ENCODE measurements at places on chromosomes 12 and 14.

GRCh38 chr14:54783660-54784015 lies 119.0 kb downstream of the GCH1 start:
- no peak for DNase-seq

- DNase-seq: no peak
These were observed 30.2 kb downstream of the LIMA1 start for GRCh38 chr12:50252977-50253602.

GRCh38 chr12:94235848-94236247 lies 87.5 kb downstream of the PLXNC1 start:
- no peak for DNase-seq

- peak; percentile 91 for DNase-seq
These were observed 109.9 kb downstream of the NCOR2 start for GRCh38 chr12:124457287-124458219.

DNA sequence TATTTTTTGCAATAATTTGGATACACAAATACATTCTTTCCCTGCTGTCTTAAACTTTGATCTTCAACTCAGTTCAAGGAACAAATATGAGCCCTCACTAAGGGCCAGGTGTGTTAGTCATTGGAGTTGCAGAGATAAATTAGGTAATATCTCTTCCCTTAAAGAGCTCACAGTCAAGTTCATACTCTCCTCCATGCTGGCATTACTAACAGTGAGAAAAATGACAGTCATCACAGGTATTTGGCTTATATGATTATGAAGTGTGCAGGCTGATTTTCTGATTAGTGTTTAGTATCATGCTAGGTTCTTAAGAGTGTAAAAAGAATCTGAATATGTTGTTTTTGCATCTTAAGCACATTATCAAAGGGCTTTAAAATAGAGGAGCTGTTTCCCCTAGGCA lies 594.7 kb downstream of the CCER1 start:
- no peak for DNase-seq

- peak; percentile 64 for DNase-seq
These were observed 71.4 kb upstream of the ACTN1 start for GRCh38 chr14:69050240-69051184.

All from EH (cell line).